ENCODE measurements at places on chromosomes 7 and 10. TPM values are rescaled to one million over a fixed set of nuclear protein-coding genes. Genes with fewer than 3 reads are reported as not detected.

- no peak for DNase-seq
These were observed 153.4 kb downstream of the CAMK1D start for GRCh38 chr10:12502526-12503274.

DNA sequence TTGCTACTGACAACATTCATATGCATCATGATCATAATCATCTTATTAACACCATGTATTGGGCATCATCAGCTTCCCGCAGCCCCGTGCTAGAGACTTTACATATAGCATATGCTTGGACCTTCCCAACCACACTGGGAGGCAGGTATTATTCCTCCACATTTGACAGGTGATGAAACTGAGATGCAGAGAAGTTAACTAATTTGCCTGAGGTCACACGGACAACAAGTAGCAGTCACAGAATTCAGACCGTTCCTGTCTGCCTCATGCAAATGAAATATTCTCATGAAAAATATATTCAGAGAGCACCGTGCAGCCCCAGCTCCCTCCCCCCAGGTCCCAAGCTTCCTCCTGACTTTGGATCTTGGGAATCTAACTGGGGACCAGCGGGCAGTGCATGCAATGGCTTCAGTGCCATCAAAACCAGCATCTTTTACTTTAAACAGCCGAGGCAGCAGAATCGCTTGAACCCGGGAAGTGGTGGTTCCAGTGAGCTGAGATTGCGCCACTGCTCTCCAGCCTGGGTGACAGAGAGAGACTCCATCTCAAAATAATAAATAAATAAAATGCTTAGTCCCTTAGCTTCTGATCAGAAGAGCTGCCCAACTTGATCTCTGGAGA is 112.2 kb upstream of the GPR26 start:
- no peak for DNase-seq

DNA sequence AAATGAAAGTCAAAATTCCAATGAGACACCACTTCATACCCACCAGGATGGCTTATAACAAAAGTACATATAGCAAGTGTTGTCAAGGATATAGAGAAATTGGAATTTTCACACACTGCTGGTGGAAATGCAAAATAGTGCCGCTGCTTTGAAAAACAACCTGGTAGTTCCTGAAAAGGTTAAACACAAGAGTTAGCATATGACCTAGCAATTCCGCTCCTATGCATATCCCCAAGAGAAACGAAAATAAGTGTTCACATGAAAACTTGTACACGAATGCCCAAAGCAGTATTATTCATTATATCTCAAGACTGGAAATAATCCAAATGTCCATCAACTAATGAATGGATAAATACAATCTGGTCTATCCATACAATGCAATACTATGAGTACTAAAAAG is 14.8 kb downstream of the IDE start:
- DNase-seq, result no peak

Gene VSTM4
- total RNA-seq, result 14.1 TPM

GRCh38 chr7:50214771-50215170 is 89.7 kb upstream of the IKZF1 start:
- DNase-seq, result no peak

- DNase-seq, result no peak
These were observed 129.8 kb upstream of the RSU1 start for GRCh38 chr10:16947069-16947468.

DNA sequence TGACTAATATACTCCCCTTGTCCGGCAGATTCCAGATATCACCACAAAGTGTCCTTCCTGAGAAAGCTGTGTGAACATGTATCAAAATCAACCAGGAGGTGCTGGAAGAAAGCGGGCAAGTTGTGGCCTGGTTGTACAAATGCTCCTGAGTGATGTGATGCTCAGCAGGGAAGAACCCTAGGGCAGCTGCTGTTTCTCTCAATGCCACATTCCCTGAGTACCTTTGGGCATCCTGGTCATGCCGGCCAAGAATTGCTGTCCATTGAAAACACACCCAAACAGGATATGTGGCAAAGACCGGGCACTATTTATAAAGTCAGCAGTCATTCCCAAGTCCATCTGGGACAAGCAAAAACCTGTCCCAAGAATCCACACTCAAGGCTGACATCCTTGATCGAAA is 7.8 kb upstream of the ADCY1 start:
- DNase-seq, result no peak

Gene CCDC172
- not detected for total RNA-seq

DNA sequence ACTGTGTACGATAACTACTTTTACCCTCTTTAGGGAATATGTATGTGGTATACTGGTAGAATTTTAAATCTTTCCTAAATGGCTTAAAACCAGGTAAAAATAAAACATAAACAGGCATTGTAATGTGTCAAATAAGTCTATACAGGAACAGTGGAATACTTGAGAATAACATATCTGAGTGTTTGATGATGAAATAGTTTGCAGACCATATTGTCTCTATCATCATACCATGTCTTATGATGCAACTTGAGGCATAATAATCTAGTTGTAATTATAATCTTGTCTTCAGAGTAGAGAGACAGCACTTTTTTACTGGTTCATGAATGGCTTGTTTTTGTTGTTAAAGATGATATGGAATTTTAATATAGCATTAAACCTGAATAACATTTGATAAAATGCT is 293.5 kb downstream of the CDK14 start:
- no peak for DNase-seq

DNA sequence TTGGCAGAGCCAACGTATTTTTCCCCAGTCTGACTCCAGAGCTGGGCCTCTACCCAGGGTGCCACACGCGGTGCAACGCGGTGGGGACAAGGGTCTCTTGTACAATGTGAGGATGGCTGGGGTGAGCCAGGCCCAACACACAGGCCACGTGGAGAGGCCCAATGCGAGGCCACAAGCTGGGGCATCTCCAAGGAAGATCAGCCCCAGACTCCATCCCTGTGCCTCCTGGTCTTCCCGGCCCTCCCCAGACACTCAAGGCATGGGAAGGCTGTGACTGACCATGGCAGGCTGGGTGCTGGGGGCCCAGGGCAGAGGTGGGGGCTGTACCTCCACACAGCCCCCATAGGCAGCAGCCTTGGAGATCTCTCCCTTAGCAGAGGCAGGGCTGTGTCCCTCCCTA is 135.3 kb upstream of the FAM20C start:
- DNase-seq, result no peak

Gene SLC18A3
- not detected for total RNA-seq

GRCh38 chr7:155456738-155457543 is 988 bp upstream of the EN2 start:
- peak; percentile 97 for DNase-seq

DNA sequence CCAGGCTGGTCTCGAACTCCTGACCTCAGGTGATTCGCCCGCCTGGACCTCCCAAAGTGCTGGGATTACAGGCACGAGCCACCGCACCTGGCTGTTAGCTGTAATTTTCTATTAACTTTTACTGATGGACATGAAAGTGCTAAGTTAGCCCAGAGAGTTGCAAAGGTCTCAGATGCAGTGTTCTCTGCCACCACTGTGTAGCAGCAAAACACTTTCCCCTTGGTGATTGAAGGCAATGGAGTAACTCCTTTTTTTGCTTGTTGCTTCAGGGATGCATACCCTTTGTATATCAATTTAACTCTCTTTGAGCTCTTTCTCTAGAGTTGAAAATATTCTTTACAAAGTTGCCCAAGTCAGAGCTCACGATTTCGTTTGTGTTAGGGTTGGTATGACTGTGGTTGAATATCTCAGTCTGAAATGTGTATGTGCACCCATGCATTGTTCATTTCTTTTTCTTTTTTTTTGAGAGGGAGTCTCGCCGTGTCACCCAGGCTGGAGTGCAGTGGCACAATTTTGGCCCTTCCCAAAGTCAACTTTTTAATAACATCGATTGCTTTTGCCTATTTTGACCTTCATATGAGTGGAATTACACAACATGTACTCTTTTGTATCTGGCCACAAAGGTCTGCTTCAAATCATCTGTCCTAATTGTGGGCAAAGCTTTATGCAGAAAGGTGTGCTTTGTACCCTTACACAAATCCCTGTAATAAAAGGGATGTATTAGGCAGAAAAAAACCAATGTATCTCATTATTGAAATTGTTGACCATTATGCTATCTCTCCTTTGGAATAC is 52.6 kb downstream of the GTF2I start:
- DNase-seq, result no peak

Gene OAT
- 202 TPM for total RNA-seq

- peak; percentile 94 for DNase-seq
These were observed 3.5 kb downstream of the ARID5B start for GRCh38 chr10:61904733-61905725.

DNA sequence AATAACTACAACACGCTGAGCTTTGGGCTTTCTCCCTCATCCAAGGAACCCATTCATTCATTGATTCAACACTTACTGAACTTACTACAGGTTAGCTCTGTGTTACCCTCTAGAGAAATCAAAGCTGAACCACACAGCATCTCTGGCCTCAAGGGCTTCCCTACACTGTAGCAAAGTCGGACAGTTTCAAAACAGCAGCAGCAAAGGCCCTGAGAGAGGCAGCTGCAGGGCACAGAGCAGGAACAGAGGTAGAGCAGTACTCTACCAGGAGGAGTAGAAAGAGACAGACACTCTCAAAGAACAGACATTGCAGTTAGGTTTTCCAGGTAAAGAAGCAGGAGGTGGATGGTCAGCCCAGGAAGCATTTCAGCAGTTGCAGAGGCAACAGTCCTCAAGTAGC is 16.1 kb downstream of the DOCK4 start:
- no peak for DNase-seq

DNA sequence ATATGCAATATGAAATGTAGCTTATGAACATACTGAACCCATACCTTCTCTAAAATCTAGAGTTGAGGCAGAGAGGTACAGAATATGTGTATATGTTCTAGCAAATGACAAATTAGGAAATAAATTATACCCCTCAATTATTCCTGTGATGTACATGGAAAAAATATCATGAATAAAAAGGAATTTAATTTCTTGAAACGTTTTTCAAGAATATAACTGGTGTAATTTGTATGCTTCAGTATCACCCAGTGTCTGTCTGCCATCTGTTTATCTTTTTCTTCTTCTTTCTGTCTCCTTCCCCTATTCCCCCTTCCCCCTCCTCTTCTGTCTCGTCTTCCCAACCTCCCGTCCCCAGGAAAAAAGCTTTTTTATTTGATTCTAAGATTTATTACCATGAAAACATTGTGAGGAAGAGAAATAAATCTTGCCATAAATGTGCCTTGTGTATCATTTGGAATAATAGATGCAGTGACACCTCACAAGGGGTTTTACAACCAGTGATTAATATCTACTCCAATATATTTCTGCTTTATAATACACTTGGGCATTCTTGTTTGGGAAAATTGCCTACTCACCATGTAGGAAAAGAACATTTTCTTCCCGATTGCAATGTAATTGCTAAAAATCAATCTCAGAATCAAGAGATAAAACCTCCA is 12.2 kb downstream of the LANCL2 start:
- DNase-seq, result no peak

DNA sequence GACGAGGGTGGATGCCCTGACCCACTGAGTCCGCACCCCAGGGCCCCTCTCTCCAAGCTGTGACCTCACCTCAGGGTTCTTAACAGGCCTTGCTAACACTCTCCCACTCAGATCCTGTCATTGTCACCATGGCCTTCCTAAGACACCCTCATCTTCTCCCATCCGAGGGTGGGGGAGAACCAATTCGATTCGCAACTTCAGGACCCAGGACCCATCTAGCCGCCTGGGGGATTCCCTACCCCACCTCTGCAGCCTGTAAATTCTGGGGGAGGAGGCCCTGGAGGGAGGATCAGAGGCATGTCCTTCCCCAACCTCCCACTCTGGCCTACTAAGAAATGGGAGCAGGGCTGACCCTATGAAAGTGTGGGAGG is 17.4 kb downstream of the TRIM8 start:
- DNase-seq, result peak; percentile 29

DNA sequence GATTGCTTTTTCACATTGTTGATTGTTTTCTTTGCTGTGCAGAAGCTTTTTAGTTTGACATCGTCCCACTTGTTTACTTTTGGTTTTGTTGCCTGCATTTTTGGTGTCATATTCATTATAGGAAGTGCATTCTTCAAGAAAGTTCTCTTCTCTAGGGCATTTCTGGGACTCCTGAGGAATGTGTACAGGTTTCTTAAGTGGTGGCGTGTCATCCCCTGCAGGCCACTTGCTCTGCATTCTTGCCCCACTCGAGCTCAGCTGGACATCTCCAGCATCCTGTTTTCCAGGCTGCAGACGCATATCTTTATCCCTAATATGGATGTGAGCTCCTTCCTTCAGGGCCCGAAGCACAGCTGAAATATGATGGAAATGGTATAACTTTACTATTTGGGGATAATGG is 255.6 kb upstream of the HABP2 start:
- DNase-seq, result peak; percentile 41

Measured in osteoblast (primary cell).